ENCODE measurements at places on chromosomes 3 and 15. TPM values are rescaled to one million over a fixed set of nuclear protein-coding genes. Genes with fewer than 3 reads are reported as not detected.

DNA sequence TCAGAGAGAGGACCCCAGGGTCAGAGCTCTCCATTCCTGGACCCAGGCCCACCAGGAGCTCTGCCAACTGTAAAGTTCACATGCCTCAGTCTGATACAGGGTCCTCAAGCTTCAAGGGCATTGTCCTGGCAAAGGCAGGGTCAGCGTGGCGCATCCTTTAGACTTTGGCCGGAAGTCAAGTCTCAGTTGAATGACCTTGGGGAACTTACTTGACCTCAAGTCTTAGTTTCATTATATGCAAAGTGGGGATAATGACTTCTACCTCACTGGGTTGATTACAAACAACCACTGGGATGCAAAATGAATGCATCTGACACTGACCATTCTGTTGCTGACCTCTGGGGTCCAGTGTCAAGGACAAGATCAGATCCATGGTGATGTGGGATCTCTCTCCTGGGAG lies 70.6 kb upstream of the CTSH start:
- H3K27me3 ChIP-seq = no peaks in the 10 kb centered on the region
- no peak overlapping the region for H3K27ac ChIP-seq
- H3K4me3 ChIP-seq = no peak overlapping the region
- no peaks in the 10 kb centered on the region for H3K36me3 ChIP-seq
- H3K4me1 ChIP-seq = no peaks in the 10 kb centered on the region
- peak; percentile 14 for DNase-seq

- H3K27me3 ChIP-seq = no peaks in the 10 kb centered on the region
- H3K4me1 ChIP-seq = no peaks in the 10 kb centered on the region
- no peak overlapping the region for H3K27ac ChIP-seq
- no peak overlapping the region for H3K4me3 ChIP-seq
- no peaks in the 10 kb centered on the region for H3K36me3 ChIP-seq
These were observed 32.8 kb upstream of the UBE2E2 start for GRCh38 chr3:23170291-23170690.

DNA sequence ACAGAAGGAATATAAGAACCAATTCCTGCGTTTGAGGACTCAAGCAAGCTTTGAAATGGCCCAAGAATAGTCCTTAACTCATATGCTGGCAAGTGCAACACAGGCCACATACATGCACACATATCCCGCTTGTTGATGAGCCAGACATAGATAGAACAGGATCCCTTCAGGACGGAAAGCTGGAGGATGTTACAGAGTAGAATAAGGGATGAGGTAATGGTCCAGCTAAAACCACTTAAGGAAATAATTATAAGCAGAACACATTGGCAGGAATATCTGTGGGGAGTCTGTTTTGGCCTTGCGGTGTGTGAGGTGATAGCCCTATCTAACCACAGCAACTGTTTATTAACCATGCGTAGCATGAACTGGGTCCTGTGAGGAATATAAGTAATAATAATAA lies 25.0 kb downstream of the SCG3 start:
- H3K4me1 ChIP-seq = no peaks in the 10 kb centered on the region
- no peak overlapping the region for H3K27ac ChIP-seq
- H3K36me3 ChIP-seq = no peaks in the 10 kb centered on the region

DNA sequence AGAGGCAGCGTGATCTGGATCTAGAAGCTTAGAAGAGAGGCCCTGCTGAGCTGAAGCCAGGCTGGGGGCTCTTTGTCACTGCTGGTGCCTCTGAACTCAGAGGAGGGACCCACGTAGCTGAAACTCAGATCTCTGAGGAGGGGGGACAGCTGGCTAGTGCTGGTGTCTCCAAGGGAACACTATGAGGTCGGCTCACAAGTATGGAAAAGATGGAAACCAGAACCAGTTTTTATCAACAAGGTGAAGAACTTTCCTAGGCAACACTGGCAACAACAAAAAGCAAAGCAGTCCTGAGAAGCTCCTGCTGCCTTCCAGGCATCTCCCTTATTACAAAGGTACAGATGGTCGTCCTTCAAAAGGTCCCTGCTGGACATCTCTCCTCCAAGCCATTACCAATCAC lies 27.0 kb upstream of the FSTL1 start:
- H3K27me3 ChIP-seq = no peaks in the 10 kb centered on the region
- H3K4me1 ChIP-seq = no peaks in the 10 kb centered on the region
- H3K36me3 ChIP-seq = no peaks in the 10 kb centered on the region
- DNase-seq = no peak

DNA sequence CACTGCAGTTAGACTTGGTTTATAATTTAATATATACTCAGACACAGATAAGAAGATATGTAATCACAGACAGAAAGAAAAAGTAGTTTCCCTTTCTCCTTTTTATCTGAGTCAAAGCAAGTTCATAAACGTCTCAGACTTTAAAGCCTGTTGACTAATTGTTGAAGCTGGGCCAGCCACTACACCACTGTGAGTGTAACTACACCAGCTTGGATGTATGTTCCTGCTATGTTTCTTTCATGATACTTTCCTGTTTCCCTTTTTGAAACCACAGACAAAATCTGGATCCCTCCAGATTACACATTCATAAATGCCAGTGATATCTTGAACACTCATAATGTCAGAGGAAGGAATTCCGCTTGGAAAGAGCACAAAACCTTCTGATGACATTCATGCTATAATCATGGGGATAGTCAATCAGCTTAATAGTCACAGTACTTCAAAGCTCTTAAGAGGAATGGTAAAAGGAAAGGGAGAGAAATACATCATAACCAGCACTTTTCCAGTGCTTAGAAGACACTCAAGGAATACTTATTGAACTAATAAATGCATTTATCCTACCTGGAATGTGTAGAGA lies 32.0 kb downstream of the KCNMB2 start:
- no peaks in the 10 kb centered on the region for H3K4me1 ChIP-seq
- DNase-seq = no peak
- no peaks in the 10 kb centered on the region for H3K36me3 ChIP-seq
- H3K27me3 ChIP-seq = no peaks in the 10 kb centered on the region
- H3K4me3 ChIP-seq = no peak overlapping the region

GRCh38 chr15:41230345-41230649 lies 260 bp downstream of the EXD1 start:
- no peak for DNase-seq
- H3K27me3 ChIP-seq = no peaks in the 10 kb centered on the region
- peak overlapping the region; percentile 76 for H3K4me3 ChIP-seq
- H3K36me3 ChIP-seq = no peaks in the 10 kb centered on the region
- H3K27ac ChIP-seq = peak overlapping the region; percentile 90

DNA sequence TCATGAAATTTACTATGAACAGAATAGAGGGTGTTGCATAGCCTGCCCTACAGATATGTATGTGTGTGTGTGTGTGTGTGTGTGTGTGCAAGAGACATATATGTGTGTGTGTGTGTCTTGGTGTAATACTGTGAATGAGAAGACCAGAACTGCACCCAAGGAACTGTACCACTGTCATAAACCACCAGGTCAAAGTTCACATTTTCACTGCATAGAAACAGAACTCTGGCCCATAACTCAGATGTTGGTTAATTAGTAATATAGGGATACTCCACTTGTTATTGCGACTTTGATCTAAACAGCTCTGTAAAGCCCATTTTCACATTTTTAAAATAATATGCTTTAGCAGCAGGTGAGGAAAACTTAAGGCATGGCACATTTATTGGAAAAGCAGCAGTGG lies 111.8 kb downstream of the IGF2BP2 start:
- H3K4me3 ChIP-seq = no peak overlapping the region
- no peak for DNase-seq
- no peaks in the 10 kb centered on the region for H3K27me3 ChIP-seq
- no peak overlapping the region for H3K27ac ChIP-seq

- H3K27me3 ChIP-seq = no peaks in the 10 kb centered on the region
- DNase-seq = no peak
- no peak overlapping the region for H3K27ac ChIP-seq
- no peaks in the 10 kb centered on the region for H3K4me1 ChIP-seq
- H3K4me3 ChIP-seq = no peak overlapping the region
These were observed 8.4 kb upstream of the MYO1E start for GRCh38 chr15:59380902-59381610.

Gene PEX11A
- total RNA-seq = 10.1 TPM

Gene SHC4
- 0.68 TPM for total RNA-seq

Gene RASGRP1
- 2.3 TPM for total RNA-seq

Measured in lower lobe of right lung (tissue), 2 donors.